A549 treated with DMSO at 1 μM for 4 hours (cell line): ENCODE measurements at places on chromosomes 12 and 14. TPM values are rescaled to one million over a fixed set of nuclear protein-coding genes. Genes with fewer than 3 reads are reported as not detected.

Gene BRAP
- total RNA-seq: 11.6 to 16.8 TPM (median 14.4 TPM) in 5 replicates

Gene DHRS2
- total RNA-seq: 6.1 to 10.3 TPM (median 7.8 TPM) in 5 replicates

Gene SYCP3
- 0.12 to 0.14 TPM in 2 of 5 replicates, not detected in the others for total RNA-seq

Gene NPFF
- 0.17 TPM in 1 of 5 replicates, not detected in the others for total RNA-seq

Gene SLC6A15
- 2.4 to 5.3 TPM (median 3.5 TPM) in 5 replicates for total RNA-seq

Gene BLOC1S1
- total RNA-seq: 129 to 138 TPM (median 136 TPM) in 5 replicates

Gene TEX22
- total RNA-seq: 0.08 to 0.41 TPM (median 0.20 TPM) in 5 replicates

Gene RBM23
- 63.1 to 66.7 TPM (median 65.4 TPM) in 5 replicates for total RNA-seq

Gene EGLN3
- total RNA-seq: 3.7 to 6.1 TPM (median 5.1 TPM) in 5 replicates

Gene SLC25A21
- 0.39 to 1.5 TPM (median 0.94 TPM) in 5 replicates for total RNA-seq

Gene TM9SF1
- 65.1 to 72.9 TPM (median 67.8 TPM) in 5 replicates for total RNA-seq

Gene SMOC1
- 16.7 to 26.5 TPM (median 21.2 TPM) in 5 replicates for total RNA-seq

Gene IL26
- not detected in 5 replicates for total RNA-seq

Gene KRT72
- not detected in 5 replicates for total RNA-seq

Gene BTBD7
- 12.1 to 20.2 TPM (median 15.5 TPM) in 5 replicates for total RNA-seq

Gene CLEC4C
- total RNA-seq: not detected in 5 replicates

Gene DPF3
- total RNA-seq: 0.17 to 0.63 TPM (median 0.21 TPM) in 5 replicates

Gene ESPL1
- total RNA-seq: 15.6 to 25.1 TPM (median 20.0 TPM) in 5 replicates

Gene TAS2R10
- 0.09 to 0.13 TPM in 2 of 5 replicates, not detected in the others for total RNA-seq

Gene BMP4
- 2.3 to 3.0 TPM (median 2.7 TPM) in 5 replicates for total RNA-seq

Gene CERS5
- 24.9 to 28.4 TPM (median 26.7 TPM) in 5 replicates for total RNA-seq

Gene RFLNA
- not detected in 5 replicates for total RNA-seq

Gene GDF3
- total RNA-seq: not detected in 5 replicates

Gene CRIP2
- 101 to 165 TPM (median 142 TPM) in 5 replicates for total RNA-seq

Gene RD3L
- not detected in 5 replicates for total RNA-seq

Gene LMO3
- total RNA-seq: not detected in 5 replicates

Gene JDP2
- 15.0 to 24.2 TPM (median 21.6 TPM) in 5 replicates for total RNA-seq

Gene CLEC12A
- not detected in 5 replicates for total RNA-seq

Gene FAM222A
- total RNA-seq: 3.9 to 7.6 TPM (median 6.5 TPM) in 5 replicates

Gene HOXC12
- total RNA-seq: not detected in 5 replicates

Gene DTX1
- 0.23 to 0.50 TPM (median 0.34 TPM) in 5 replicates for total RNA-seq

Gene POTEG
- not detected in 5 replicates for total RNA-seq

Gene SLC5A8
- not detected in 5 replicates for total RNA-seq

Gene RPS6KL1
- total RNA-seq: 0.33 to 0.92 TPM (median 0.52 TPM) in 5 replicates

Gene SCN8A
- 1.4 to 2.5 TPM (median 2.1 TPM) in 5 replicates for total RNA-seq

Gene NANOG
- not detected in 5 replicates for total RNA-seq
